CD4-positive, alpha-beta T cell (primary cell): ENCODE measurements at places on chromosomes 12 and 14.

GRCh38 chr12:89475203-89475990 lies 49.2 kb downstream of the GALNT4 start:
- no peak for DNase-seq

DNA sequence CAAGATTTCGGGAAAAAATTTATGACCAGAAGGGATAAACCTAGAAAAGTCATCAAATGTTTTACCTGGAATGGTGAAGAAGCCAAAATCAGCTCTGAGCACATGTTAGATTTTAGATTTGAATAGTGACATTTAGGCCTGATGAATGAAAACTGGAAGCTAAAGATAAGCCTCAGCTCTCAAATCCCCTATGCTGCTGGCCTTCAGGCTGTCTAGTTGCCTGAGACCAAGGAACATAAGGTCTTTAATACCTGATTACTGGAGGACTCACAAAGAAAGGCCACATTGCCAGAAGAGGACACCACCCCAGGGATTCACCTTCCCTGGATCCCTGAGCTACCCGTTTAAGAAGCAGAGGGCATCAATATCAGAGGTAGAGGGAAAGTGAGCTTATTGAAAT lies 56.6 kb downstream of the BCL2L14 start:
- no peak for DNase-seq

DNA sequence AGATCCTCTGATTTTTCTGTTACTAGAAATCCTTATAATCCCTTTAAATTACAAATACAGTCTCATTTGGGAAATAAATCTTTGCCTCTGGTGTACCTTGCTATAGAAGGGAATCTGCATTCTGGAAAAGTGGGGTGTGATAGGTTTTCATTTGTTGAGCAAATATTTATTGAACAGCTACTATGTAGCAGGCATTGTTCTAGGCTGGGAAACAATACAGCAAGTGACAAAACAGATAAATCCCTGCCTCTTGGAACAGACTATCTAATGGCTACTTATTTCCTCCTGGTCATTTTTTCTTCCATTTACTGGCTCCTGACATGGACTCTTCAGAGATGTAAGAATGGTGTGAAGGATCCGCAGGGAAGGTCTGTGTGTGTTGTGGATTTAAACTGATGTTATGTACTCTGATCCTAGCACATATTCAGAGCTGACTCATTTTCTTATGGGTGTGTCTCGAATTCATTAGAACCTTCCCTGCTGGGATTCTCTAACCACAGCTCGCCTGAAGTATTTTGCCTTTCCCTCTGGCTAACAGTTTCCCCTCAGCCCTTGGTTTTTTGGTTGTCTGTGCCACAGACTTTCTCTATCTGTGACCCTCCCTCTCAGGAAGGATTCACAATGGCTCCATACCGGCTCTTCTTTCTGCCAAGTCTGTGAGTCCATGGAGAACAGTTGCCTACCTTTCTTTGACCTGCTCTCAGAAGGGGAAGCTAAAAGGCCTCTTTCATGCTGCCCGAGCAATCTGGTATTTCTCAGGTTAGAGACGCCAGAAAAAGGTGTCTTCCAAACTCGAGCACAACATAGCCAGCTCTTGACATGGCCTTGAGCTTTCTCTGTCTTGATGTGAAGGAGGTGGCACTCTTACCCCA lies 53.7 kb downstream of the TMTC2 start:
- no peak for DNase-seq

DNA sequence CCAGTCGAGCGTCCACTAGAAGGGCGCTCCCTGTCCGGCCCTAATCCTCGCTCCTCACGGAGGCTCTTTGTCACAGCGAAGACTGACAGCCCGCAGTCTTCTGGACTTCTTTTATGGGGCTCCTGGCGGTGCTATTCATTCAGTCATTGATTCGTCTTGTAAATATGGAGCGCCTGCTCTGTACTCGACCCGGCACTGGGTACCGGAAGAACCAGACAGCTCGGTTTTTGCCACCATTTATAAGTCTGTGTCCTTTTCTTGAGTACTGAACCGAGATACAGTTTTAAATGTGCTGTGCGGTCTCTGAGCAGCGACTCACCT lies 570 bp downstream of the DMAC2L start:
- no peak for DNase-seq

DNA sequence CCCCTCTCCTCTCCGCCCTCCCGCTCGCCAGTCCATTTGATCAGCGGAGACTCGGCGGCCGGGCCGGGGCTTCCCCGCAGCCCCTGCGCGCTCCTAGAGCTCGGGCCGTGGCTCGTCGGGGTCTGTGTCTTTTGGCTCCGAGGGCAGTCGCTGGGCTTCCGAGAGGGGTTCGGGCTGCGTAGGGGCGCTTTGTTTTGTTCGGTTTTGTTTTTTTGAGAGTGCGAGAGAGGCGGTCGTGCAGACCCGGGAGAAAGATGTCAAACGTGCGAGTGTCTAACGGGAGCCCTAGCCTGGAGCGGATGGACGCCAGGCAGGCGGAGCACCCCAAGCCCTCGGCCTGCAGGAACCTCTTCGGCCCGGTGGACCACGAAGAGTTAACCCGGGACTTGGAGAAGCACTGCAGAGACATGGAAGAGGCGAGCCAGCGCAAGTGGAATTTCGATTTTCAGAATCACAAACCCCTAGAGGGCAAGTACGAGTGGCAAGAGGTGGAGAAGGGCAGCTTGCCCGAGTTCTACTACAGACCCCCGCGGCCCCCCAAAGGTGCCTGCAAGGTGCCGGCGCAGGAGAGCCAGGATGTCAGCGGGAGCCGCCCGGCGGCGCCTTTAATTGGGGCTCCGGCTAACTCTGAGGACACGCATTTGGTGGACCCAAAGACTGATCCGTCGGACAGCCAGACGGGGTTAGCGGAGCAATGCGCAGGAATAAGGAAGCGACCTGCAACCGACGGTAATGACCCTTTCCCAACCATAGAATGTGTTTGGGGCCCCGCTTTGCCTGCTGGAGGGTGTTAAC lies 615 bp downstream of the CDKN1B start:
- DNase-seq, result peak; percentile 25

- DNase-seq, result no peak
These were observed 30.1 kb upstream of the CAND1 start for GRCh38 chr12:67239061-67239460.

DNA sequence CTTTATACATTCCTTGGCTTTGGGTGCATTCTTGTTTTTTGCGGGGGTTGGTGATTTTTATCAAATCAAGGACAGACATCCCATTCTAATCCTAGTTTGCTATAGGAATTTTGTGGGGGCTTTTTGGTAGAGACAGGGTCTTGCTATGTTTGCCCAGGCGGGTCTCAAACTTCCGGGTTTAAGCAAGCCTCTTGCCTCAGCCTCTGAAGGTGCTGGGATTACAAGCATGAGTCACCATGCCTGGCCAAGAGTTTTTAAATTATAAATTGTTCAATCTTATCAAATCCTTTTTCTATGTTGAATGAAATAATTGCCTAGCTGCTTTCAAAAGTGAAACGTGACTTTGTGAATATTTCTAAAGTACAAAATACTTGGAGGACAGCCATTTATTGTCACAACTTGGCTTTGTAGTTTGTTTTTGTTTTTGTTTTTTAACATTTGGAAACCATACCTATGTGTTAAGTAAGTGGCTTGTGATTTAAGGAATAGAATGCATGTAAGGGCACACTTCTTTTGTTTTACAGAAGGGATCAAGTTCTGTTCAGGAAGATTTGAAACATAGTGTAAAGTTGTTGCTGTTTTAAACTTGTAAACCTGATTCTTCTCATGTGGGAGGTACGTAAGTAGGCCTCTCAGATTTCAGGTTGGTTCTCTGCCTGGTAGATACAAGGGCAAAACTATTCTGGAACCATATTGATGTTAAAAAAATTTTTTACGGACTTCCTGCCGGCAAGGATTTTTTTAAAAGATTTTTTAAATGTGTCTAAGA lies 13.4 kb downstream of the MARK3 start:
- DNase-seq, result no peak

- no peak for DNase-seq
These were observed 530 bp downstream of the APAF1 start for GRCh38 chr12:98645572-98646067.

- DNase-seq, result no peak
These were observed 3.1 kb upstream of the RIC8B start for GRCh38 chr12:106771425-106771824.

DNA sequence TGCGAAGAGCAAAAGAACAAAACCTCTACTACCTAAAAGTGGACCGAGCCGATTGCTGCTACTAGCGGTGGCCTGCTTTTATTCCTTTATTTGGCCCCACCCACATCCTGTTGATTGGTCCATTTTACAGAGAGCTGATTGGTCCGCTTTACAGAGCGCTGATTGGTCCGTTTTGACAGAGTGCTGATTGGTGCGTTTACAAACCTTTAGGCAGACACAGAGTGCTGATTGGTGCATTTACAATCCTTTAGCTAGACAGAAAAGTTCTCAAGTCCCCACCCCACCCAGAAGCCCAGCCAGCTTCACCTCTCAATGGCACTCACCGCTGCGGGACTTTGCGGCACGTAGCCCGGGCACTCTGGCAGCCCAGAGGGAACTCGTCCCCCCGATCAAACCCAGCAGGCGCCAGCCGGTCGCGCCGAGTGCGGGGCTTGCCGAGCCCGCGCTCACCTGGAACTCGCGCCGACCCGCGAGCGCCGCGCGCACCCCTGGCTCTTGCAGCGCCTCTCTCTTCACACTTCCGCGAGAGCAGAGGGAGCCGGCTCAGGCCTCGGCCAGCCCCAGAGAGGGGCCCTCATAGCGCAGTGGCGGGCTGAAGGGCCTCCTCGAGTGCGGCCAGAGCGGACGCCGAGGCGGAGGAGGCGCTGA lies 8.7 kb upstream of the FGD4 start:
- no peak for DNase-seq

DNA sequence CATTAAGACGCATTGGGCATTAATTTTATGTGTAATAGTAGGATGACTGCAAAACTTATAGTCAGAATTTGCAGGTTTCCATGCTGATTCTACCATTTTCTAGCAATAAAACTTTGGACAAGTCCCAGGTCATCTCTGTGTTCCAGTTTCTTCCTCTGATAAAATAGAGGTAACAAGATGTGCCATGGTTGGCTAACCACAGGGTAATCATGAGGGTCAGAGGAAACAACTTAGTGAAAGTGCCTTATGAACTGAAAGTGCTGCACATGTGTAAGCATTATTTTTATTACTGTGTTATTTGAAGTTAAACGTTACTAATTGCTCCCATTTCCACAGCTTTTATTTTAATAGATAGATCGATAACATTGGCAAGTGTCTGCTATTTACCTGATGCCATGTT lies 21.1 kb downstream of the SMCO2 start:
- no peak for DNase-seq

GRCh38 chr14:90295870-90296516 lies 35.7 kb downstream of the NRDE2 start:
- no peak for DNase-seq

DNA sequence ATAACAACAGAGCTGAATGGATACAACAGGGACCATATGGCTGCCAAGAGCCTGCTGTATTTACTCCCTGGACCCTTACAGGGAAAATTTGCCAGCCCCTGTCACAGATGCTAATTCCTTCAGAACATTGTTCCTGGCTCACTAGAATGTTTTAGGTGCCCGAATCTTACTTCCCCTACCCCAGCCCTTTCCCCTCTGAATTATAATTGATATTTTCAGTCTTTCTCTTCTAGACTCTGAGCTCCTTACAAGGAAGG lies 235.3 kb downstream of the KSR2 start:
- no peak for DNase-seq

DNA sequence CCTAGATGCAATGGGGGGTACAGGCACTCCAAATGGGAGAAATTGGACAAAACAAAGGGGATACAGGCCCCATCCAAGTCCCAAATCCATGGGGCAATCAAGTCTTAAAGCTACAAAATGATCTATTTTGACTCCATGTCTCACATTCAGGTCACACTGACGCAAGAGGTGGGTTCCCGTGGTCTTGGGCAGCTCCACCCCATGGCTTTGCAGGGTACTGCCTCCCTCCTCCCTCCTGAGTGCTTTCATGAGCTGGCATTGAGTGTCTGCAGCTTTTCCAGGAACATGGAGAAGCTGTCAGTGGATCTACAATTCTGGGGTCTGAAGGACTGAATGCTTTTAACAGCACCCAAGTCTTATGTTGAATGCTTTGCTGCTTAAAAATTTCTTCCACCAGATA lies 274.5 kb upstream of the LRIG3 start:
- no peak for DNase-seq

DNA sequence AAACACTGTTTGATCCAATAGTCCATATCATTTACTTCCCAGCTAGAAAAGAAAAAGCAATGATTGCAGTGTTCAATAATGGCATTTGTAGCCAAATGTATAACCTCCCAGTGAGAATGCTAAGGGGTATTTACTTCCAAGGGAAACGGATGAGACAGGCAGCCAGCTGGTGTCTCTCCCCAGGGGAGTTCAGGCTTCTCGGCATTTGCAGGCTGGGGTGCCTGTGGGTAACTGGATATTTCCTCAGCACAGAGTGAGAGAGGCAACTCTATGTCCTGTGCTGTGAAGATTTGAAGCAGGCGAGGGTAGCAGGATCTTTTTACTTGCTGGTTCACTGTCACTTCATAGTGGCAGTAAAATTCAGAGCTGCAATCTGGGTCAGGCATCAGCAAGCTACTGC lies 1455.6 kb upstream of the TMEM132C start:
- DNase-seq, result no peak

DNA sequence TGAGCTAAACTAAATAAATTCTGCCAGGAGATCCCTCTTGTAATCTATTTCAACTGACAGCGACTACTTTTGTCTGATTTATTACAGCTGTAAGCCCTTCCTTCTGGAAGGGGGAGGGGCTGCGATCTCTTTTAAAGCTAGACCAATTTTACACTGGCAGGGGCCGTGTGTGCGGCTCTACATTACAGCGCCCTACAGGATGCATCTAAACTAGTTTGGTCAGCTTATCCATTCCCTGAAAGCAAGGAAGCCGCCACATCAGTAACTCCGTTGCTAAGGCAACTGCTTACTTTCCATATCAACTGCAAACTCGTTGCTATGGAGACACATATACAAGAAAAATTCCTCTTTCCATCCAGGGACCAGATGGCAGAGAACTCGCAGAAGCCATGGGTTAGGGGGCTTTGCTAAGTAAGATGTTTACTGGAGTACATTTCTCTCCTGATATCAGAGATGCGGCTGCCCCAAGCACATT lies 17.4 kb downstream of the FOXN3 start:
- no peak for DNase-seq

DNA sequence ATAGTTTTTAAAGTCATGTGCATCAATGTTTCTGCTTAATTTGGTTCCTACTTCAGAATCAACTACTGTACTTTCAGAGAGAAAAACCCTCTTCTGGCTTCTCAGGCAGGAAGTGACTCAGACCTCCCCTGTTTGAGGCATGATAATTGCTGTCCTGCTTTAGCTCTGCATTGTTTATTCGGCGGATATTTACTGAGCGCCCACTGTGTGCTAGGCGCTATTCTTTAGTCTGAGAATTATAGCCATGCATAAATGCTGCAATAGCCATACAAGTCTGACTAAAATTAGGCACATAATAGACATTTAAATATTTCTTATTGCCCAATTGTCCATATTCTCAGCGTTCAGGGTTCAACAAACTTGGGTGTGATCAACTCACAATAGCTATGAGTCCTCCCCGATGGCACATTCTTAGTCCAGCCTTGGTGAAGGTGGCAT lies 6.1 kb upstream of the AMIGO2 start:
- DNase-seq, result no peak
